A549 treated with DMSO at 1 μM for 4 hours (cell line): ENCODE measurements at places on chromosomes 3 and 15. TPM values are rescaled to one million over a fixed set of nuclear protein-coding genes. Genes with fewer than 3 reads are reported as not detected.

HRG gene
- total RNA-seq: not detected in 5 replicates

GATA2 gene
- total RNA-seq: 5.0 to 5.5 TPM (median 5.0 TPM) in 5 replicates

ZDHHC23 gene
- 2.2 to 4.3 TPM (median 3.6 TPM) in 5 replicates for total RNA-seq

TRIM69 gene
- total RNA-seq: 3.8 to 7.7 TPM (median 6.0 TPM) in 5 replicates

PRICKLE2 gene
- 2.4 to 2.8 TPM (median 2.7 TPM) in 5 replicates for total RNA-seq

OSTN gene
- not detected in 5 replicates for total RNA-seq

SPATA12 gene
- 0.45 to 0.64 TPM (median 0.52 TPM) in 5 replicates for total RNA-seq

SGO1 gene
- total RNA-seq: 14.9 to 18.5 TPM (median 17.6 TPM) in 5 replicates

TP63 gene
- total RNA-seq: 0.42 to 0.85 TPM (median 0.75 TPM) in 5 replicates

PLA2G4B gene
- 1.1 to 3.0 TPM (median 2.0 TPM) in 5 replicates for total RNA-seq

DGKG gene
- 9.0 to 15.4 TPM (median 10.1 TPM) in 5 replicates for total RNA-seq

TRIM42 gene
- not detected in 5 replicates for total RNA-seq

SCN11A gene
- total RNA-seq: 0.01 TPM in 1 of 5 replicates, not detected in the others

GASK1A gene
- not detected in 5 replicates for total RNA-seq

MGA gene
- 7.6 to 10.0 TPM (median 8.6 TPM) in 5 replicates for total RNA-seq

CYP8B1 gene
- not detected in 5 replicates for total RNA-seq

KY gene
- 0.07 to 0.14 TPM (median 0.09 TPM) in 3 of 5 replicates, not detected in the others for total RNA-seq

UPK1B gene
- total RNA-seq: 9.5 to 14.2 TPM (median 12.1 TPM) in 5 replicates

RTP3 gene
- total RNA-seq: not detected in 5 replicates

DOCK3 gene
- 0.37 to 0.50 TPM (median 0.43 TPM) in 5 replicates for total RNA-seq

MORC1 gene
- total RNA-seq: not detected in 5 replicates

ABI3BP gene
- 1.0 to 4.1 TPM (median 1.7 TPM) in 5 replicates for total RNA-seq

SNRPN gene
- 93.1 to 110 TPM (median 100 TPM) in 5 replicates for total RNA-seq

STRIT1 gene
- not detected in 5 replicates for total RNA-seq
